Hematopoietic multipotent progenitor cell treated with erythropoietin and hydrocortisone succinate and interleukin-3 and kit ligand, for 15 days (in vitro differentiated cells): ENCODE measurements at places on chromosomes 6 and 20.

DNA sequence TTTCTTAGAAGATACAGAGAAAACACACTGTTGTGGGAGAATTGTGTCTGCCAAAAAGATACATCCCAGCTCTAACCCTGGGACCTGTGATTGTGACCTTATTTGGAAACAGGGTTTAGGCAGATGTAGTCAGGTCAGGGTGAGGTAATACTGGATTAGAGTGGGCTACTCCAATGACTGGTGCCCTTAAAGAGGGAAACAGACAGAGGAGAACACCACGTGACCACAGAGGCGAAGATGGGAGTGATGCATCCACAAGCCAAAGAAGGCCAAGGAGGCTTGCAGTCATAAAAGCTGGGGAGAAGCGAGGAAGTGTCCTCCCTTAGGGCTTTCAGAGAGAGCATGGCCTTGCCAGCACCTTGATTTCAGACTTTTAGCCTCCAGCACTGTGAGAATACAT, 35.6 kb downstream of the SLC52A3 start:
- DNase-seq: no peak

GRCh38 chr20:10940941-10941340, 267.1 kb upstream of the JAG1 start:
- DNase-seq: no peak

GRCh38 chr20:11499101-11499634, 418.5 kb upstream of the BTBD3 start:
- no peak for DNase-seq

DNA sequence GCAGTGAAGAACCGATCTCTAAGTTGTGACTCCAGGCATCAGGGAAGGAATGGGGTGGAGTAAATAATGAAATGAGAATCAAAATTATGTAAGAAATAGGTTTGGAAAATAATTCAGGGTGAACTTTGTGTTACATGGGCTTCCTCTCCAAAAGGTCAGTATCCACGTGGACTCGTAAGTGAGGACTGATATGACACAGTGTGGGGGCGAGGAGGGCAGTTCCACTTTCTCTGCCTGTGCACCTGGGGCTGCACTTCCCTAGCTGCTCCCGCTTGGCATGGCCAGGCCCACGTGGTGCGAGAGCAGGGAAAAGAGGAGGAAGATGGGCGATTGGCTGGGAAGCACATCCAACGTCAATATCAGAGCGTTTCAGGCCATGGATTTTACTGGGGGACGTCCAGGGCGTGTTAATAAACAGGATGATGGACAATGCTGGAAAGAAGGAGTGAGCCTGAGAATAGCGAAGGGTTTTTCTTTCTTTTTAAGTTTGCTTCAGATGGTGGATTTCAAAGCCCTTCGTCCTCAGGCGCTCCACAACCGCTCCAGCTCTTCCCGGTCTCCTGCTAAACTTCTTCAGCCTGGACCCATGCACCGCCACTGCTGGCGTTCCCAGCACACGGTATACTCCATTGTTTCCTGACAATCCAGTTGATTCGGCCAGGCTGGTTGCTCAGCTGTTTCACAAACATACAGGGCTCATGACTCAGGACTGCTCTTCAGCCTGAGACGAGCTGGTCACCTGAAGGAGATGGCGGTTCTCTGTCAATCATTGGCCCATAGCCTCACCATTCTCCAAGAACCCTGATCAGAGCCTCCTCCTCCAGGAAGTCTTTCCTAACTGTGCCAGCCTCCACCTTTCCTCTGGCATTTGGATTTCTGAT, 11.8 kb downstream of the CCR6 start:
- no peak for DNase-seq

DNA sequence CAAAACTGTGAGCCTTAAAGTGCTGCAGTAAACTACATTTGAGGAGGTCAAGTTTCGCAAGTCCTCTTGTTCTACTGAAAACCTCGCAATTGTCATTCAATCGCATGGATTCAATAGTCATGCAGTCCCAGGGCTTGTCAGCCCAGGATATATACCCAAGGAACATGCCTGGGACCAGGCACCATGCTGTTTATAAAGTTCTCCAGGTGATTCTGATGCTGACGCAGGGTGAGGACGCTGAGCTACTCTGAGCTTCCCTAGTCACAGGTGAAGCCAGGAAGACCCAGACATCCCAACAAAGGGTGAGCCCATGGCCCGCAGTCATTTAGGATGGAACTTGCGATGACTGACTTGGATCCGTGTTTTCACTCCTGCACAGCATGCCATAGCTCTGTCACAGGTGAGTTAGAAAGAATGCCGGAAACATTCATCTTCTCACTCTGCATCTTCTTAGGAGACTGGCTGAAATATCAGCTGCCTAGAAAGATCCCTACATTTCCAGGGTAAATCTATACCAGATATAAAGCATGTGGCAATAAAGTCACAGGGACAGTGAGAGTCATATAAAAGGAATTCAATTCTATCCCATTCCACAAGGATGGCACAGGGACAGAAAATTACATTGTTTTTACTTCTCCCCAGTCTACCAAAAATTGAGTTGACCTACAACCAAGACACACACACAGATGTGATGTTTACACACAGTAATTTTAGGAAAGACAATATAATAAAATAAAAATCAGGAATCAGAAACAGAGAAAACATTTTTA, 27.0 kb upstream of the SSTR4 start:
- DNase-seq: no peak

- DNase-seq: no peak
These were observed 107.5 kb downstream of the CD24 start for GRCh38 chr6:106866875-106867658.
